Hair follicle dermal papilla cell (primary cell): ENCODE measurements at places on chromosomes 3 and 15. TPM values are rescaled to one million over a fixed set of nuclear protein-coding genes. Genes with fewer than 3 reads are reported as not detected.

Gene ZNF662
- total RNA-seq = 4.3 and 6.7 TPM in 2 replicates

Gene PLD1
- total RNA-seq = 32.8 and 40.7 TPM in 2 replicates

Gene FBXW12
- 0.12 and 0.32 TPM in 2 replicates for total RNA-seq

Gene INKA1
- total RNA-seq = 11.7 and 14.1 TPM in 2 replicates

Gene FAM107A
- 0.32 and 0.85 TPM in 2 replicates for total RNA-seq

Gene FAM81A
- total RNA-seq = 0.12 and 0.16 TPM in 2 replicates

Gene GPR160
- total RNA-seq = 0.32 and 0.36 TPM in 2 replicates

Gene PDCD10
- total RNA-seq = 37.9 and 44.8 TPM in 2 replicates

Gene GLDN
- 9.4 and 18.3 TPM in 2 replicates for total RNA-seq

Gene WDR76
- total RNA-seq = 4.5 and 4.6 TPM in 2 replicates

Gene CCR8
- not detected in 2 replicates for total RNA-seq

Gene SLC7A14
- 3.6 and 4.4 TPM in 2 replicates for total RNA-seq

Gene TNFAIP8L3
- total RNA-seq = 0.81 and 2.7 TPM in 2 replicates

Gene DPPA2
- total RNA-seq = not detected in 2 replicates

Gene MED12L
- 0.85 and 1.3 TPM in 2 replicates for total RNA-seq

Gene TRH
- total RNA-seq = not detected in 2 replicates

Gene TMCO5A
- total RNA-seq = not detected in 2 replicates

Gene LIPH
- 0.65 TPM in 1 of 2 replicates, not detected in the other for total RNA-seq

Gene CCR3
- total RNA-seq = not detected in 2 replicates

Gene OR5K2
- not detected in 2 replicates for total RNA-seq

Gene HTR3E
- total RNA-seq = not detected in 2 replicates

Gene GPR27
- 0.12 and 0.65 TPM in 2 replicates for total RNA-seq

Gene EFHB
- under 0.01 and 0.97 TPM in 2 replicates for total RNA-seq

Gene CILP
- total RNA-seq = 0.73 and 2.8 TPM in 2 replicates

Gene ALDH1A2
- 1.1 and 1.2 TPM in 2 replicates for total RNA-seq

Gene TUSC7
- not detected in 2 replicates for total RNA-seq

Gene SERPINI2
- not detected in 2 replicates for total RNA-seq

Gene GP9
- total RNA-seq = not detected in 2 replicates

Gene DNAH12
- total RNA-seq = under 0.01 and 0.12 TPM in 2 replicates

Gene PPARG
- 14.8 and 20.8 TPM in 2 replicates for total RNA-seq

Gene PLA2G4D
- not detected in 2 replicates for total RNA-seq
